ENCODE measurements at places on chromosomes 2 and 18.

GRCh38 chr2:1995081-1995480 lies 250.8 kb upstream of the PXDN start:
- DNase-seq = no peak

- DNase-seq = no peak
These were observed 57.8 kb upstream of the MC2R start for GRCh38 chr18:13973061-13973575.

DNA sequence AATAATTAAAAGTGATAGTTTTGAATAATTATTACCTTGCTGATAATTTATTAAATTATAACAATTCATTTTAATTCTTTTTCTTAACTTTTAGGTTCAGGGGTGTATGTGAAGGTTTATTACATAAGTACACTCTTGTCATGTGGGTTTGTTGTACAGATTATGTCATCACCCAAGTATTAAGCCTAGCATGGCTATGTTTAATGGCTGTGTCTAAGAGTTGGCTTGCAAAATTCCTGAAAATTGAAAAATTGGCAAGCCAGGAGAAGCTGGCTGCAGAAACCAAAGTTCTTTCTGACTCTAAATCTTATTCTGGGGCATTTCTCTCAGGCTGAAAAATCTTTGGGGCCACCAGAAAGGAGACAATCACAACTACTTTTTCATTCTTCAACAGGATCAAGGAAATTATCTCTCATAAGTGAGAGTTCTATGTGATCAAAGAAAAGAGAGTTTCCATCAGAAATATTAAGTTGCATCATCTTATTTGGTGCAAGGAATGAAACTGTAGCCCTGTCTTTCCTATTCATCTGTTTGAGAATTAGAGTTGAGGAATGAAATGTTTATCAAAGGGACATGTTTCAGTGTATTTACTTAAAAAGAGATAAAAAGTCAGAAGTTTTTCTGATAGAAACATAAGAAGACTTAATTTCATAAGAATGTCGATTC lies 412.1 kb upstream of the CDH2 start:
- DNase-seq = peak; percentile 13

DNA sequence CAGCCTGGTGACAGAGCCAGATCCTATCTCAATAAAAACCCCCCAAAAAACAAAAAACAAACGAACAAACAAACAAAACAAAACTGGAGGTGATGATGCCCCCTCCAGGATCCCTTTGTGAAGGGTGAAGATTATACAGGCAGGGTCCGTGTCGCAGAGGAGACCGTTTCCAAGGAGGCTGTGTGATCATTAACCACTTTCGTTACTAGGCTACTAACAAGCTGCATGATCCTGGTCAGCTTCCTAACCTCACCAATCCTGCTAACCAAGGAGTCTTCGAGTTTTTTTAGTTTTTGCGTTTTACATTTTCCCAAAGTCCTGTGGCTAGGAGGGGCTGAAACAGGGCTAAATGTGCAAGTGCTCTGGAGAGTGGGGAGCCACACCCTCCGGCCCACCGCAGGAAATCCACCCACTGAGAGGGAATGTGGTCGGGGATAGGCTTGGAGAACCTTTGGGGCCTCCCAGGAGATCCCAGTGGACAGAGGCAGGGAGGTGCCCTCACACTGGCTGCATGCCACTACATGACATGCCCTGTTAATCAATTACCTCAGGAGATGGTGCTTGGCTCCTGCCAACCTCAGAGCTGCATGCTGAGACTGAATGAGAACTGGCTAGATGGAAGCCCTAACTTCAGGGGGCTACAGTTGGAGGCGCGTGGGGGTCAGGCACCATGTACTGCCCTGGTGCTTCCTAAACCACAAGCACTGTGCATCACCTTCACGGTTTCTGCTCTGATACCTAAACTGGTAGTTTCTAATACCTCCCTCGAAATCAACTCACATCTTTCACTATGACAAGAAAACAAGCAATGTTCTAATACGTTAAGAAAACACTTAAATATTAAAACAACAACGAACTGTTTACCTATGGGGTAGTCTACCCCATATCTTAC lies 67.5 kb upstream of the RGPD5 start:
- DNase-seq = no peak

DNA sequence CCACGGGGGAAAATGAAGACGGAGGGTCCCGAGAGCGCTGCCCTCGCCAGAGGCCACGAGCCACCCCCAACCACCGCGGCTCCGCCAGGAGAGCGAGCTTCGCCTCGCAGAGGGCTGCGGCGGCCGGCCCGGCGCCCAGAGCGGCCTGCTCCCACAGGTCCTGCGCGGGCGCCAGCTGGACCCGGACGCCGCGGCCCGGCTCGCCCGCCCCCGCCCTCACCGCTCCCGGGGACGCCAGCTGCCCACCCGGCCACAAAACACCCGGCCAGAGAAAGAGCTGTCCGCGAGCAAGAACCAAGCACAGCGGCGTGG lies 709 bp downstream of the PTPN2 start:
- no peak for DNase-seq
